ENCODE measurements at places on chromosomes 4 and X.

DNA sequence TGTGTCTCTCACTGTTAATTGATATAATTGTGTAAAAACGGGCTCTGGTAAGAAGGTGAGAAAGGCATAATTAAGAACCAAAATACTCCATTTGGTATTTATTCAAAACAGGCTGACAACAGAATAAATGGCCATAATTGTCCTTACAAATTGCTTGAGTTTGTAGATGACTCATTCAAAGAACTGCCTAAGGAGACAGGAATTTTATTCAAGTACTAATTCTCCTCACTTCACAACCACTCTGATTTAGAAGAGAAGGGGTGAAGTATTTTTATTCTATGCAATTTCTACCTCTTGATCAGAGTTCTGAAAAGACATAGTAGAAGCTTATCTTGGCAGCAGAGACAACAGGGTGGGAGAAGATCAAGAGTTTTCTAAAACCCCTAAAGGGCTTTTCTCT, 43.1 kb downstream of the ATP11C start:
- peaks cover 26% of the 10 kb centered on the region for H3K4me1 ChIP-seq
- H3K36me3 ChIP-seq: peaks cover 11% of the 10 kb centered on the region
- no peak overlapping the region for H3K4me3 ChIP-seq

DNA sequence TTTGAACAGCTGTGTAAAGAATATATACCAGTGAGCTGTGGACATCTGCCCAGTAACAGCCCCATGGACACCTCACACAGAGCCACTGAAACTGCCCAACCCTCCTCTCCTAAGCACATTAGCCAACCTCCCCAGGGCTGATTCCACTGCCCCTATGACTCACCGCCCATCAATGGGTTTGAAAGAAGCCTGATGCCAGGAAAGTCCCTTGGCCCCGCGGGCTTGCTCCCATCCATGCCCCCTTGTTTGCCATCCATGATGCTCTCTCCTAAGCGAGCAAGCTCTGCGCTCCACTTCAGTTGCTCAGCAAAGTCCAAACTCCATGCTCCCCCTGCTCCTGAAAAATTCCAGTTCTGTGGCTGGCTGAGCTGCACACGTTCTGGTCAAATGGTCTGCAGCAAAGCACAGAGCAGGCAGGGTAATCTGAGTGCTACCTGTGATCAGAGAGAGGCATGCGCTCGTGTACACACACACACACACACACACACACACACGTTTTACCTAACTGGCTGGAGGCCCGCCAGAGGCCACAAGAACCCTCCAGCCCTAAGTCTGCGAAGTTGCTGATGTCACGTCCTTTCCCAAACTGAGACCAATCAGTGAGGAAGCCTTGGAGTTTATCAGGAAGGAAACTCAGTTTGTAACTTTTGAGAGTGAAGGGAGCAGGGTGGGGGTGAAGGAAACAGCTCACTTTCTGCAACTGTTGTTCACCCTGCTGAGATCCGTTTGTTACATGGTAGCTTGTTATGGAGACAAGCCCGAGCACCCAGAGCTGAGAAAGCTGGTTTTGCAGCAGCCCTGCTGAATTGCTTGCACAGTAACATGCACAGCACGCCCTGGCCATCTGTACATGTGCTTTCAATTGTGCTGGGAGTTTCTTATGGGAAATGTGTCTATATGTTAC, at the start of gene ASB9:
Gene ASB9 (minus strand): TSS at position 466 of the 904 bp plus-strand sequence. CDS start 209 bp downstream, at position 257.
- H3K36me3 ChIP-seq: no peaks in the 10 kb centered on the region
- H3K4me1 ChIP-seq: peaks cover 7% of the 10 kb centered on the region
- H3K4me3 ChIP-seq: no peak within 1 kb of the TSS
- DNase-seq: peak; percentile 18

DNA sequence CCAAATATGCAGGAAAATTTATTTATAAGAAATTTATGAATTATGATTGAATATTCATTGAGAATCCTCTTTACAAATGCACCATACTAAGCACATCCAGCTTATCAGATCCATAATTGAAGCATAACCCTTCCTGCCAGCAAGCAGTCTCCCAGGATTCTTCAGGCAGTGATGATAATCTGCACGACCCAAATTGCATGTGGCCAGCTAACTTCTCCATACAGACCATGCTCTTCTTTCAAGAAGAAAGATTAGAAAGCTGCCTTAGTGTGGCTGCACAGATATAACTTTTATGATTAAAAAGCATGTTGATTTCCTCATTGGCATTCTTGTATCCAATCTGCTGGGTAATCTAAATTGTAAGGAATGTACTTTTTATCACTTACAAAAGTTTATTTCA, 3.3 kb upstream of the CBR4 start:
- H3K36me3 ChIP-seq: no peaks in the 10 kb centered on the region
- no peak overlapping the region for H3K4me3 ChIP-seq
- H3K4me1 ChIP-seq: peaks cover 29% of the 10 kb centered on the region

DNA sequence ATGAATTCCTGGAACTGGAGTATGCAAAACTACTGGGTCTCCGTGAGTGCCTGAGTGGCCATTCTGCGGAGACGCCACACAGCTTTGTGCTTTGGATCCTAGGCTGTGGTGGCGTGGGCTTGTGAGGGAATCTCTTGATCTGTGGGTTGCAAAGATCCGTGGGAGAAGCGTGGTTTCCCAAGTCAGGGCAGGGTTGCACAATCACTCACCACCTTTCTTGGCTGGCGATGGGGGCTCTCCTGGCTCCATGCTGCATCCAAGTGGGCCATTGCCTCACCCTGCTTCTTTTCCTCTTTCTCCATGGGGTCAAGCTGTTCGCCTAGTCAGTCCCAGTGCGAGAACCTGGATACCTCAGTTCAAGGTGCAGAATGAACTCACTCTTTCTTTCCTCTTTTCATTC, 62.5 kb downstream of the SLAIN2 start:
- no peak for DNase-seq
- no peak overlapping the region for H3K4me3 ChIP-seq
- peaks cover 22% of the 10 kb centered on the region for H3K36me3 ChIP-seq
- H3K27ac ChIP-seq: no peak overlapping the region
- no peaks in the 10 kb centered on the region for H3K27me3 ChIP-seq
- H3K4me1 ChIP-seq: peaks cover 40% of the 10 kb centered on the region

DNA sequence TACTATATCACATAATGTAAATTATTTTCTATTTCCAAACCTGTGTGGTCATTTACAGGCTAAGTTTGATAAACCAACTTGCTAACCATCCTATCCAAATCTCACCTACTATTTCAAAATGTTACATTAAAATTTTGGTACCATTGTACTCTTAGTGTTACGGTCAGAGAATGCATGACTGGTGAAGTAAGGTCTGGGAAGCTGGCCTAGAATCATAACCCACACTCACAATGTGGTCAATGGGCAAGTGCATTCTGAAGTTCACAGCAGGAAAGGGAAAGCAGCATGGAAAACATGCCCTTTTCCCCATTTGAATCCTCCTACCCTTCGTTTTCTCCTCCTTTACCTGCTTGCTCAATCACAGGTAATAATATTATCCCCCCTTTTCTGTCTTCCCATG, 54.4 kb downstream of the PPP3CA start:
- no peak for DNase-seq
- H3K36me3 ChIP-seq: no peaks in the 10 kb centered on the region
- H3K27me3 ChIP-seq: no peaks in the 10 kb centered on the region
- no peak overlapping the region for H3K27ac ChIP-seq

DNA sequence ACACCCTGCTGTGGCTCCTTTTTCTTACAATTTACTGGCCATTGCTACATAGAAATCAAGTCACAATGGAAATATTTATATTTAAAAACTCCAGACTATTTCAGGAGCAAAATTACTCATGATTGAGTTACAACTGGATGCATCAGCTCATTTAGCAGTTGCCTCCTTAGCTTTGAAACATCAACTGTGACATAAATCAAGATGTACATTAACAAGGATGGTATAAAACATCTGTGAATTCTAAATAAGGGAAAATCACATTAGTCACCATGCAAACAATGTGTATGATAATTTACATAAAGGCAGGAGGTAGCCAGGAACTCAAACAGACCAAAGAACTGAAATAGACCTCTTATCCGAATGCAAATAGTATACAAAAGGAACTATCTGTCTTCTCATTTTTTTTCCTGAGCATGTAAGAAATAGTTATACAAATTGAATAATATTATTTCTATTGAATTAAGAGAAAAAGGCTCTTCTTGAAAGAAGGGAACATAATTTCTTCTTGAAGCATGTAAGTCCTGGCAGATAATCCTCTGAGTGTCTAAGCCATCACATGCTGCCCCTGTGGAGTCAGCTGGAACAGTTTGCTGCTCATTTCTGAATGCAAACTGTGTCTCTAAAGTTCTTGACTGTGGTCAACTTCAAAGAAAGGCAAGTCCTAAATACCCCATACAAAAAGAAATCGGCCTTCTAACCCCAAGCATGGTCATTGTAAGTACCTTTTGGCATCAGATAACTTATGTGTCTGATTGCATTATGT, 151.2 kb downstream of the NAA11 start:
- no peaks in the 10 kb centered on the region for H3K27me3 ChIP-seq
- H3K4me3 ChIP-seq: no peak overlapping the region
- no peak overlapping the region for H3K27ac ChIP-seq
- H3K36me3 ChIP-seq: no peaks in the 10 kb centered on the region
- no peaks in the 10 kb centered on the region for H3K4me1 ChIP-seq
- DNase-seq: no peak

GRCh38 chr4:66974665-66975064, 570.6 kb downstream of the CENPC start:
- H3K4me1 ChIP-seq: no peaks in the 10 kb centered on the region
- H3K27me3 ChIP-seq: no peaks in the 10 kb centered on the region
- H3K36me3 ChIP-seq: no peaks in the 10 kb centered on the region
- no peak overlapping the region for H3K27ac ChIP-seq
- no peak overlapping the region for H3K4me3 ChIP-seq

DNA sequence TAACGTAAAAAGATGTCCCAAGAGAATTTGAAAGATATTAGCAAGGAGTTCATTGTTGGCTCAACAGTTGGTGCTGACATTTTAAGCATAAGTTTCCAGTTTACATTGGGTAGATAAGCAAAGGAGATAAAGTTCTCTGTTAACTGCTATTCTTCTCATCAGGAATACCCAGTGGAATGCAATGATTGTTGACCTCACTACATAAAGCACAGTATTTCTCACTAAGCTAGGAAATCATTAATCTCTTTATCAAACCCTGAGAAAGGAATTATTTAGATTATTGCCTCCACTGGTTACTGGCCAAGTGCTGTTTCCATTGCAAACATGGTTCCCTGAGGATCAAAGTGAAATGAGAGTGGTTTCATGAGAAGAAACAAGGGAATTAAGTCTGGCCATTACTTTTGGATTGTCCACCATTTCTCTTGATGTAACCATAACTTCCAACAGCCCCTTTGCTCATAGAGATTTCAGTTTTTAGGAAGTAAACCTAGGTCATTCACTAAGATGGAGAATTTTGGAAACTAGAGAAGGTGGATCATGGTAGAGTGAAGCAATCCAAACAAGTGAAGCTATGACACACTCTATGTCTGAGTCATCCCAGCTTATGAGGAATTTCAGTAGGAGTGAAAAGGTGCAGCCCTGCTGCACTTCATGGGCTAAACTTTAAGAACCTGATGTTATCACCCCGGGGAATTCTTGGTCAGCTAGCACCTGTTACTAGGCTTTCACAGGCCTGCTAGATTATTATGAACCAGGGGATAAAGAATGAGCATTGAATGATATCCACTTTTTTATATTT, 163.4 kb downstream of the AREG start:
- DNase-seq: no peak
- H3K27ac ChIP-seq: no peak overlapping the region
- no peaks in the 10 kb centered on the region for H3K36me3 ChIP-seq

DNA sequence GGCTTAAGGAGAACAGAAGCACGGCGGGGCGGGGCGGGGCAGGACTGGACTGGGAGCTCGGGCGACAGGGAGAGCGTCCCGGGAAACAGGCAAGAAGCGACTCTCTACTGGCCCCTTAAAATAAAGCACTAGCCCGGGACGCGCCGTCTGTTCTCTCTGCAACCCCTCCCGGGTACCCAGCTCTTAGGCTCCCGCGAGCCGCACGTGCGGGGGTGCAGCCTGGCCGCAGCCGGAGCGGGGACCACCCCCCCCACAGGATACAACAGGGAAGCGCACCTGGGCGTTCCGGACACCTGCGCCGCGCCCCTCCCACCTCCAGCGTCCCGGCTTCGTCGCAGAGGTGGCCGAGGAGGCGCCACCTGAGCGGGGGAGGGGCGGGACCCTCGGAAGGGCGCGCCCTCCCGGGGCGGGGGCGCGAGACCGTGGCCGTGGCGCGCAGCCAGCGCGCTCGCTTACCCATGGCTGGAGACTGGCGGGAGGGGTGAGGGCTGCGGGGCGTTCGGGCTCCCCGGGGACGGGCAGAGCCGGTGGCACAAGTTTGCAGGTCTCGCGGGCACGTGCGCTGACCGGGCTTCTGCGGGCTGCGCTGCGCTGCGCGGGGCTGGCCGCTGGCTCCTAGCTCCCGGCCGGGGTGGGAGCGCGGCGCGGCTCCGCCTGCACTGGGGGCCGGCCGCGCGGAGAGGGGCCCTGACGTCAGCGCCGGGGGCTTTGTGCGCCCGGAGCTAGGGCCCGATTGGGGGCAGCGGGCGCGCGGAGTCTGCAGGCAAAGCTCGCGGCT, 91.5 kb downstream of the GEMIN8 start:
- peak overlapping the region; percentile 31 for H3K4me3 ChIP-seq
- H3K27me3 ChIP-seq: peaks cover 24% of the 10 kb centered on the region
- DNase-seq: peak; percentile 2
- H3K36me3 ChIP-seq: no peaks in the 10 kb centered on the region

DNA sequence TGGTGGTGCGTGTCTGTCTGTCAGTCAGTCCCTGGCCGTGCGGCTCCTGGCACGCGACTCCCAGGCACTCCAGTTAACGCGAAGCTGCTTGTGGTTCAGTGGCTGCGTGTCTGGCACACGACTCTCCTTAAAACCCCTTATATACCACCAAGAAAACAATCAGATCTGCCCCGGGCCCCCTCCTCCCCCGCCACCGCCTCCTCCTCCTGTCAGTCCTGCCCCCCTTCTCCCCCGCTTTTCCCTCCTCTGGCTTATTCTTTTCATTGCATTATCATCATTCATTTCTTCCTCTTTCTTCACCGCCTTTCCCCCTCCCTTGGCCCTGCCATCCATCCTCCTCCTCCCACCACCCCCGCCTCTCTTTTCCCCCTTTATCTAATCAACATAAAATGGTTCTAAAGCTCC, at the start of gene NEUROG2:
Gene NEUROG2 (minus strand): TSS at position 115 of the 405 bp plus-strand sequence. CDS start 705 bp downstream, outside the sequence.
- H3K27ac ChIP-seq: peak within 1 kb of the TSS; percentile 62
- H3K36me3 ChIP-seq: peaks cover 10% of the 10 kb centered on the region
- peaks cover 86% of the 10 kb centered on the region for H3K27me3 ChIP-seq
- no peak for DNase-seq

GRCh38 chr4:74738464-74739143, 55.7 kb downstream of the BTC start:
- DNase-seq: no peak
- no peak overlapping the region for H3K27ac ChIP-seq
- H3K27me3 ChIP-seq: no peaks in the 10 kb centered on the region
- no peak overlapping the region for H3K4me3 ChIP-seq
- no peaks in the 10 kb centered on the region for H3K36me3 ChIP-seq
